ENCODE measurements at places on chromosomes 3 and 15.

DNA sequence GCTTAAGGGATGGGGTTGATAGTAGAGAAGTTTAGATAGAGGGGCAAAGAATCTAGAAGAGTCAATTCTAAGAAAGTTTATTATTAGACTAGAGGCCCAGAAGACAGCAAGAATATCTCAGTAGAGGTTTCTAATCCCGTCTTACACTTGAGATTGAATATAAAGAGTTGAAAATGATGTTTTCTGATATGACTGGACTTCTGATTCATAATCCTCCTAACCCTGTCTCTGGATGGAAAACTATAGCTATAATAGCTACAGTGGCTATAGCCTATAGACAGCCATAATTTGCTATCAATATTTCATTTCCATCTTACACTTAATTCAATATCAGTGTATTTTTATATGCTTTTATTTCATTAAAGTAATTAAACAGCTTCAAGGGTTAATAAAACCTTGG, 60.0 kb downstream of the GAP43 start:
- DNase-seq, result no peak

- peak; percentile 82 for DNase-seq
These were observed 552.4 kb upstream of the CCDC54 start for GRCh38 chr3:106824856-106825255.

- DNase-seq, result no peak
These were observed 348.6 kb downstream of the ZBBX start for GRCh38 chr3:167031364-167032049.

DNA sequence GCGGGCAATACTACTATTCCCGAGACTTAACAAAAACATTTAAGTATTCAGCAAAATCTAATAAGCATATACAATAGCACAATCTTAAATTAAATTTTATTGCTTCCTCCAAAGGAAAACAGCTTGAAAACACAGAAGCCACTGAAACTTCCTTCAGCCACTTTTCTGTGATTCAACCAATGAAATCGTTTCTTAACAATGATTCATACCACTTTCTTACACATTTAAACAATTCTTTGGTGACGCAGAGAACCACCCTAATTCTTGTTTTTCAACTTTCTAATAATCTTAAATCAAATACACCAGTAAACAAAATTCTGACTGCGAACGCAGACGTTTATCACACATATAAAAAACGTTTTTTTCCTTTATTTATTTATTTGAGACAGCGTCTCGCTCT, 4.1 kb downstream of the TJP1 start:
- no peak for DNase-seq

DNA sequence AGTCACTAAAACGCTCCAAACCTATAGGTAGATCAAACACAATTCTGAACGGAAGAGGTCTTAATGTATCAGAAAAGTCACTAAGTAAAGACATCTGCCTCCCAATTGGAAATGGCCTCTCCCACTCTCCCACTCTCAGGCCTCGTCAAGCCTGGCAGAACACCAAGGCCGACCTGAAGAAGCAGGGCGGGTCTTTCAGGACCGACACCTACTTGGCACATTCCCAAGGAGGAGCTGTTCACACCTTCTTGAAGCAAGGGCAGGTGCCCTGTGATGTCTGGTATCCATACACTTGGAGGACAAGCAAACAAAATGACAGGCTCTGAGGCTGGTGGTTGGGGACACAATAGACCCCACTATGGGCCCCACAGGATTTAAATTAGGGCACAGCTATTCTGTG, 30.0 kb downstream of the XXYLT1 start:
- DNase-seq, result no peak

- DNase-seq, result peak; percentile 44
These were observed 754.1 kb downstream of the NR2F2 start for GRCh38 chr15:97084650-97085049.

- DNase-seq, result no peak
These were observed 30.0 kb upstream of the TSEN2 start for GRCh38 chr3:12454076-12454815.

DNA sequence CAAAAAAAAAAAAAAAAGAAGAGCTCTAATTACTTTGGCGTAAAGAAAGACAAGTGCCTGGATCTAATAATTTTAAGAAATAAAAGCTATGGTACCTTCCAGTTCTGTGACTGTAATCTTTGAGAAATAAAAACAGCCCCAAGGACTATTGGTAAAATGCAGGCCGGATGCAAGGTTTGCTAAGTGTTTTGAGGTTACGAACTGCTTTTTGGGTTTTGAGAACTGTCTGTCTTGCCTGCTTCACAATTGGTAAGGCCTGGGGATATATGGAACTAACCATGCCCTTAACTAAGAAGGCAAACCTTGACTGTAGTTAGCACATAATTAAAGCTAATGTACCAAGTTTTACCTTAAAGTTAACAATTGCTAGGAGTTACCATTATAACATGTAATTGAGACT, 388.4 kb upstream of the CBLB start:
- no peak for DNase-seq

- DNase-seq, result no peak
These were observed 100.3 kb upstream of the TPRG1 start for GRCh38 chr3:189071446-189071845.

GRCh38 chr15:101288905-101289513, 6.0 kb downstream of the SNRPA1 start:
- DNase-seq, result peak; percentile 19
